Pancreas (tissue), 10 donors: ENCODE measurements at places on chromosomes 6 and 20. TPM values are rescaled to one million over a fixed set of nuclear protein-coding genes. Genes with fewer than 3 reads are reported as not detected.

GRCh38 chr6:28165563-28165962, 23.9 kb downstream of the ZKSCAN8 start:
- no peak for DNase-seq

GRCh38 chr6:83270971-83271719, 78.0 kb downstream of the RWDD2A start:
- DNase-seq = no peak

DNA sequence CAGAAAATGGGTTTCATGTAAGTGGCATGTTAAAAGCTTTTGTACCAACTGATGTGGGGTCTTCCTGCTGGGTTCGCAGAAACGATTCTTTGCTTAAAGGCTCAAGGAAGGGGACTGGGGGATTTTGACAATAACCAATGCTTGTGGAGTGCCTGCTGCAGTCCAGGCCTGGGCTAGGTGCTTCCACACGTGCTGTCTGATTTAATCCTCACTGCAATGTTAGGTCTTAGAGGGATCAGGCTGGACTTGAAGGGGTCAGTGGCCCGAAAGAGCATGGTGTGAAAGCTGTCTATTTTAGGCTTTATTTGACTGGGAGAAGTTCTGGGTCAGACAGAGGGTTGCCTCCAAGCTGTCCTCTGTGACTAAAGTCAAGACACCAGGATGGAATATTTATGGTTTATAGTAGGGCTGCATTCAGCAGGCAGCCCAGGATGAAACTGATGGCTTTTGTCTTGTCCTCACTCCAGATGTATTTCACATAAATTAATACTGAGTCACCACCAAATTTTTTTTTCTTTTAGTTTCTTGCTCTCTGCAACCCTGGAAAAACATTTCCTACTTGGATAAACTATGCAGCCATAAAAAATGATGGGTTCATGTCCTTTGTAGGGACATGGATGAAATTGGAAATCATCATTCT, 219.1 kb downstream of the ZMYND8 start:
- DNase-seq = no peak

BRPF3 gene
- total RNA-seq = 27.0 TPM

DNA sequence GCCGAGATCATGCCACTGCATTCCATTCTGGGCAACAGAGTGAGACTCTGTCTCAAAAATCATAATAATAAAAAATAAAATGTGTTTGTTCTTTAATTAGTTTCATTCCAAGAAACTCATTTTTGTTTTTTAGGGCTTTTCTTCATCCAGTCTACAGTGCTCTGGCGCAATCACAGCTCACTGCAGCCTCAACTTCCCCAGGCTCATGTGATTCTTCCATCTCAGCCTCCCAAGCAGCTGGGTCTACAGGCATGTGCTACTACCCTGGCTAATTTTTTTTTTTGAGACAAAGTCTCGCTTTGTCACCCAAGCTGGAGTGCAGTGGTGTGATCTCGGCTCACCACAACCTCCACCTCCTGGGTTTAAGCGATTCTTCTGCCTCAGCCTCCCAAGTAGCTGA, 143.6 kb upstream of the JARID2 start:
- no peak for DNase-seq

- DNase-seq = no peak
Observed at GRCh38 chr6:36824253-36824652, 15.0 kb downstream of the CPNE5 start.

- no peak for DNase-seq
Observed at GRCh38 chr20:11128220-11128718, 454.5 kb upstream of the JAG1 start.

SLC16A10 gene
- total RNA-seq = 28.2 TPM

GRCh38 chr20:58688840-58689239, 3.8 kb upstream of the NPEPL1 start:
- no peak for DNase-seq

- no peak for DNase-seq
Observed at GRCh38 chr6:150680510-150680909, 80.8 kb downstream of the PLEKHG1 start.

DNA sequence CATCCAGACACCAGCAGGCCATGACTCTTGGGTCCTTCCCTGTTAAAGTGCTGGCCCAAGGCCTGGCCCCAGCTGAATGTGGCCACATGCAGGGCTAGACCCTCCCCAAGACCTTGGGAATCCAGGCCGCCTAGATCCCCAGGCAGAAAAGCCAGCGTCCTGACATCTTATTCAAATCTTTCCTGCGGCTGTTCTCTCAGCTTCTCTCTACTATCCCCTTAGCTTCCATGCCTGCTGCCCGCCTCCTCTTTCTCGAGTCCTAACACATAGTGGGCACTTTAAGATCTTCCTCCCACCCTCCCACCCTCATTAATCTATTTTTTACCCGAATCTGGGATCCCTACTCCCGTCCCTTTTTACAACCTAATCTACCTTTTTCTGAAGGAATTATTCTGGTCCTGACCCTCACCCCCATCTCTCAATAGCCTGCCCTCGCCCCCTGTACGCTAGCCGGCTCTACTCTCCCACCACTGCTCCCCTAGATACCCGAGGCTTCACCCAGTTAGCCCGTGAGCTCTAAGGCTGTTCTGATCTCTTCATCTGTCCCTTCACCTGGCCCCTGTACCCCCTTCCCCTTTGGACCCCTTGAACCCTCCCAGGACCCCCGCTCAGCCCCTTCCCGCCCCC, at the start of gene CCHCR1:
TSS of gene CCHCR1 (minus strand) at position 290 of the 627 bp plus-strand sequence. CDS start at position 88, 202 bp downstream.
- no peak for DNase-seq

DNA sequence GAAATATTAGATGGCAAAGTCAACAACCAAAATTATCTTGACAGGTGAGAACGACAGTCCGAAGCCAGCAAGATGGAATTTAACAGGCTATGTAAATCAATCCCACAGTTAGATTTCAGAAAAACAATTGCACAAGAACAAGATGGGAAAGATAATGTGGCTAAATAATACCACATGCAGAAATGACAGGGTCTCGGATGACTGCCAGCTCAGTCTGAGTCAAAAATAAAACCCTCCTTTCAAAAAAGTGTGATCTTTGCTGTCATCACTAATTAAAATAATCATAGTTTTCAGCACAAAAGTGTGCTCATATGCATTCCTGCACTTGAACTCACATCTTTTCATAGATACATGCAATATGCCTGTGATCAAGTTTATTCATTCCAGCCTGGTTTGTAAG, 25.9 kb downstream of the FOXQ1 start:
- DNase-seq = no peak

COL9A3 gene
- total RNA-seq = 9.5 TPM

DNA sequence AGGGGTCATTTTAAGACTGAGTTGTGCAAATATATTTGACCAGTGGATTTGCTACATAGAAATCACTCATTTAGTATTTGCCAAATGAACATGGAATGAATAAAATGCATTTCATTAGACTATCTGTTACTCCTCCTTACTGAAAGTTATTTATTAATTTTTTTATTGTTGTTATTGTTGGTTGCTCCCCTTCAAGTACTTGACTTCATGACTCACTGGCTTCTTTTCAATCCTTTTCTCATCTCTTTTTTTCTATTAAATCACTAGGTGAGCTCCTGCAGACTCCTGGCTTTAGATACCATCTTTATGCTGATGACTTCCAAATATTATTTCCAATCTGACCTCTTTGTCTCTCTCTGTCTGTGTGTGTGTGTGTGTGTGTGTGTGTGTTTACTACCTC, 192.2 kb upstream of the FAM83B start:
- DNase-seq = no peak

GRCh38 chr6:140370976-140371870, 996.8 kb upstream of the CITED2 start:
- DNase-seq = no peak

KHDC1 gene
- total RNA-seq = 1.4 TPM
